ENCODE measurements at places on chromosomes 12 and 14.

DNA sequence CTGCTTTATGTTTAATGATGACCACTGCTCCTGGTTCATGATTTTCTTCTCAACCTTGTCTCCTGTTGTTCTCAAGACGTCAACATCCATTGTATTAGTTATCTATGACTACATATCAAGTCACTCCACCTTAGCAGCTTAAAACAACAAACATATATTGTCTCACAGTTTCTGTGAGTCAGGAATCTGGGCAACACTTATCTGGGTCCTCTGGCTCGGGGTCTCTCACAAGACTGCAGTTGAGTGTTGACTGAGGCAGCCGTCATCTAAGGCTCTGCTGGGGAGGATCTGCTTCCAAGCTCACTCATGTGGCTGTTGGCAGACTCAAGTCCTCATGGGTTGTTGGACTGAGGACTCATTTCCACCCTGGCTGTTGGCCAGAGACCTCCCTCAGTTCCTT, 27.3 kb upstream of the FRS2 start:
- no peak for DNase-seq

DNA sequence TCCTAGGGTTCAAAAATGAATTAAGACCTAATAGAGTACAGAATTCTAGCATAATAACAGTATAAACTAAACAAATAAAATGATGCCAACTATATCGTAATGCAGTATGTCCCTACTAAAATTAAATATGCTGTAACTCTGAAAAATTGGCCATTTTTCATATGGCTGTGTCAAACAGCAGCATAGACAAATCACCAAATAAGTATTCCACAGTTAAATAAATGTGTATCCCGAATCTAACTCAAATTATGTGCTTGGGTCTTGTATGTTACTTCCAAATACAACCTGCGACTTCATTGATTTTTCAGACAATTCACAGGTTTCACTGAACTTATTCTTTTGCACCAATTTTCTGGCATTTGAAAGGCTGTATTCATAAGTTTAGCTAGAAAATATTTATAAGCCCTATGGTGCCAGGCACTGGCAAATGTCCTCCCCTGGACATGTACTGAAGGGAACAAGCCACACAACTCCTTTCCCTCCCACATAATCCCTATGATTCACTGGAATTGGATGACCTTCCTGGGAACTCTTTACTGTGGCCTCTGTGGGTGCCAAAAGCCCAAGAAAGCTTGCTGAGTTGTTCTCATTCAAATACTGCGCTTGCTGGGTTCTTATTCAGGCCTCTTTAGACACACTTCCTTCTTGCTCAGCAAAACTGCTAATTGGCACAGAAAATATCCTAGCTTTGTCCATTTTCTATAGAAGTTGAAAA, 108.8 kb downstream of the KITLG start:
- no peak for DNase-seq

DNA sequence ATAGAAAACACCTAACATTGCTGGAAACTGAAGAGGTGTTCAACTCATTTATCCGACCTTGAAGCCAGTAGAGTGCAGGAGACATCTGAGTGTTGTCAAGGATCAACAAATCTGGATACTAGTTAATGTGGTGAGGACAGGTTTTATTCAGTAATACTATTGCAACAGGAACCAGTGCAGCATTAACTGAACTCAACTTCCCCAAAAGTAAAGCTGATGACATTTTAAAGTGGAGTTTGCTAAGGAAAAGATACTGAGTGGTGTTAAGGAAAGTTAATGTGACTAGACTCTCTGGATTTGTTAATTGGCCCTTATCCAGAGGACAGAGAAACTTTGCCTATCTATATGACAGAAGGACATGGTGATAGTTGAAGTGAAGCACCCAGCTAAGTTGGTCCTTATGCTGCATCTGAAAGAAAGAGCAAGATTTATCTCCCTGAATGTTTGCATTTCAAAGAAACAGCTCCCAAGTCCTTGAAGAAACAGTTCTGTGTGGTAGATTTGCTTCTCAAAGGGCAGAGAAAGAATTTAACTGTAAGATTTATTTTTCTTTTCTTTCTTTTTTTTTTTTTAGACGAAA, 1.2 kb upstream of the CLEC7A start:
- no peak for DNase-seq

GRCh38 chr12:23753628-23754365, 195.7 kb downstream of the SOX5 start:
- no peak for DNase-seq

- no peak for DNase-seq
Measured at GRCh38 chr14:50726372-50727107, 58.4 kb upstream of the SAV1 start.

DNA sequence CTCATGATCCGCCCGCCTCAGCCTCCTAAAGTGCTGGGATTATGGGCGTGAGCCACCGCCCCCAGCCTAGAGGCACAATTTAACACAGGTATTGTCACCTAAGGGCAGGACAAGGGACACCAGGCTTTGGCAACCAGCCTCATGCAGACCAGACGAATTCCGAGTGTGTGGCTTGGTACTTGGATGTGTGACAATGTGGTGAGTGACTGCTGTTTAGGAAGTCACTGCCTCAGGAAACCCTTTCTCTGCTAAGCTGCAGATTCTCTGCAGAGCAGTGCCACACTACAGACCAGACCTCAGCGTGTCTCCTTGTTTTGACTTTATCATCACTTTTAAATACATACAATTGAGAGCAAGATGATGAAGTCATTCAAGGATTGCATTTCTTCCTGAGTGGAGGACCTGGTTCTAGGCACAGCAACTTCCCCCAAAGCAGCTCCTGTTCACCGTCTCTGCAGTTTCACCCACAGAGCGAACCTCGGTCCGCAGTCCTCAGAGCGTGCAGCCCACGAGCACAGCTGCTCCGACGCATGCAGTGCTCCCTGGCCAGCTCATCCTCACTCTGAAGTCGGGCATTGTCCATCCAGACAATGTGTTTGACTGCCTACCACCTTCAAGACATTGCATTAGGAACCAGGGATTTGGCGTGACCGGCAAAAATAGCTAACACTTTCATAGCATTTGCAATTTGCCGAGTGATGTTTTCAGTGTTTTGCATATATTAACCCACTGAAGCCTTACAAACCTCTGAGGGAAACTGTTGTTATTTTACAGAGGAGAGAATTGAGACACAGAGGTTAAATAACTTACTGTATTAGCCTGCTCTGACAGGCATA, 235.2 kb downstream of the CHST11 start:
- no peak for DNase-seq

- DNase-seq: no peak
Measured at GRCh38 chr12:113870035-113870434, 96.1 kb downstream of the RBM19 start.

DNA sequence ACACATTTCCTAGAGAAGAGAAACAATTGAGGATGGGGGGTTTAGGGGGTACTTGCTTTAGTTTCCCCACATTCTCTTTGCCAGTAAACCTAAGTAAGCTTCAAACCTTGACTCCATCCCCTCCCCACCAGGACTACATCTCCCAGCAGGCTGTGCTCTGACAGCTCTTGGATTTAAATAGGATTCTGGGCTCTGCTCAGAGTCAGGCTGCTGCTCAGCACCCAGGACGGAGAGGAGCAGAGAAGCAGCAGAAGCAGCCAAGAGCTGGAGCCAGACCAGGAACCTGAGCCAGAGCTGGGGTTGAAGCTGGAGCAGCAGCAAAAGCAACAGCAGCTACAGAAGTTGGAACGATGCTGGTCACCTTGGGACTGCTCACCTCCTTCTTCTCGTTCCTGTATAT, 20.6 kb downstream of the RDH12 start:
- DNase-seq: no peak

DNA sequence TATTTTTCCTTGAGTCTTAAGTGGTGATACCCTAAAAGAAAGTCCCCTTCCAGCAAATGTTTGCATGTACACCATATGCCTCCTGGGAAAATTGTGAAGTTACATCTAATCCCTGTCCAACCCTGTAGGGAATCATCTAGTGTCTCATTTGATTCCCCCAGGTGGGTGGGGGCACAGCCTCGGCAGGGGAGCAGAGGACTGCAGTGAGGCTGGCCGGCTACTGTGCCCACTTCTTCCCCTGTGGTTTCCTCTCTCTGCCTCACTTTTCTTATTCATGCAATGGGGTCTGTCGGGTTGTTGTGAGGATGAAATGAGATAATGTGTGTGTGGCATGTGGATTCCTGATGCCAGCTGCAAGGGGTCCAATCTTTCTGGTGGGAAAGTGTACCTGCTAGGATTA, 6.0 kb downstream of the PAPLN start:
- no peak for DNase-seq

DNA sequence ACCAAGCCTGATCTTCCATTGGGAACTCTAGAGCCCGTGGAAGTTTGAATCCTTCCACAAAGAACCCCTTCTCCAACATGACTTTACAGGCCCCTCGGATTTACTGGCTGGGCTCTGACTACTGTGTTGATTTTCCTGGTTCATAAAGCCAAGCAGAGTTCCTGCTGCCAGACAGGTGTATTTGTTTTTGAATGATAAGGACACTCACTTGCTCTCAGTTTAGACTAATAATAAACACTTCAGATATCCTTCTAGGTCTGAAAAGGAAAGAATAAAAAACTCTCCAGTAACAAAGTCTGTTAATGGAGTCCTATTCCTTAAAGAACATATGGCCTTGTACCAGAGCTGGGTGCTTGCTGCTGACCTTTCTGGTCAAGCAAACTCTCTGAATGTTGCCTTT, 31.0 kb downstream of the SIX1 start:
- DNase-seq: no peak

DNA sequence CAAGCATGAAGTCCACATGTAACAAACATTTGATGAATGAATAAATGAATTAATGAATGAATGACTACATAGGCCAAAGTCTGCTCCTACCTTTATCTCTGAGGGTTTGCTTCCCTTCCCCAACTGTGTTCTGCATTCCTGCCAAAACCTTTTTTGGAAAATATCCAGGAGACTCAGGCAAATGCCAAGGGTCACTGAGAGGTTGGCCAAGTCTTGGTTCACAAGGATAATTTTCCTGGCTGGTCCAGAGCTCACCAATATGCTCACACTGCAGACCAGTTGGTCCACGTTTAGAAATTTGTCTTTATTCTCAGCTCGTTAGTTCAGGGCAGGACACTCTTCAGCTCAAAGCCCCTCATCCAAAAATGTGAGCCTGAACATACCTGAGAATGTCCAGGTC, 10.2 kb downstream of the TMEM233 start:
- no peak for DNase-seq

GRCh38 chr14:63952933-63953437, 100.2 kb downstream of the SYNE2 start:
- DNase-seq: no peak

- no peak for DNase-seq
Measured at GRCh38 chr12:18653465-18653864, 84.3 kb downstream of the PLCZ1 start.

- DNase-seq: no peak
Measured at GRCh38 chr12:109598428-109598854, 24.8 kb downstream of the MVK start.

DNA sequence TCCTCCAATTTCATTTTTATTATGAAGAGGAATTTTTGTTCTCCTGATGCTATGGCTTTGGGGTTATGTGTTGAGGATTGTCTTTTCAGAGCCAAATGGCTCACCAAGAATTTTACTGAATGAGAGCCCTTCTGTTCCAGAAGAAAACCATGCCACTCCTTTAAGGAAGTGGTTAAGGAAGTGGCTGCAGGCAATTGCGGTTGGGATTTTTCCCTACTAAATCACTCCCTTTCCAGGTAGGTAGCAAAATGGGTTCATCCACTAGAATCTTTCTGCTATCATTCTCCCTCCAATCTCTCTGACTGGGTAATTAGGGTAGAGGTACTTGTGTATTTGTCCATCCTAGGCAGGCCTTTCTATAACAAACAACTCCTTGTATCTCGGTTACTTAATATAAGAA, 163.1 kb downstream of the TTC8 start:
- DNase-seq: no peak

GRCh38 chr14:58832095-58832521, 194.3 kb downstream of the DACT1 start:
- DNase-seq: no peak

- no peak for DNase-seq
Measured at GRCh38 chr12:121673013-121673511, 3.6 kb upstream of the MORN3 start.

DNA sequence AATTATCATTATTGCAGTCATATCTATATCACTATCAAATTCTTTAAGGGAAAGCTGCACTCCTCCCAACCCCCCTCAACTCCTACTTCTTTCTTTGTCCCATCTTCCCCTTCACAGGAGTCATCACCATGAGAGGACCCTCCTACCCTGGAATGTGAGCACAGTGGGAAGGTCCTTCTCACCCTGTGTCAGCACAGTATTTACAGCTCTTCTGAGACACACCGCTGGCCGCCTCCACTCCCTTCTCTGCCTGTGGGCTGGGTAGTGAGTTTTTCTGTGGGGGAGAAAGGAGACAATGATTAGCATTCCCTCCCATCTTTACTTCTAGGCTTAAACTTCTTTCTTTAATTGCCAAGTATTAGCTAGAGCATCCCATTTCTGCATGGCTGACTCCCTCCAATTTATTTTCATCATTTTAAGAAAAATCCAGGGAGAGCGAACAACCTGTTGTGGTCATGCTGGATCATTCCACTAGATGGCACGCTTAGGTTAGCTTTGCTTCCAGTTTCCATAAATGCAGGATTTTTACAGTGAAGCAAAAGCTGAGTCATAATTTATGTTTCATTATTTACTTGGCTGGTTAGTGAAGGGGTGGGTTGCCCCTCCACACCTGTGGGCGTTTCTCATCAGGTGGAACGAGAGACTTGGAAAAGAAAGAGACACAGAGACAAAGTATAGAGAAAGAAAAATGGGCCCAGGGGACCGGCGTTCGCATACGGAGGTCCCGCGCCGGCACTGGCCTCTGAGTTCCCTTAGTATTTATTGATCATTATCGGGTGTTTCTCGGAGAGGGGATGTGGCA, 188.5 kb downstream of the ALX1 start:
- DNase-seq: peak; percentile 84

DNA sequence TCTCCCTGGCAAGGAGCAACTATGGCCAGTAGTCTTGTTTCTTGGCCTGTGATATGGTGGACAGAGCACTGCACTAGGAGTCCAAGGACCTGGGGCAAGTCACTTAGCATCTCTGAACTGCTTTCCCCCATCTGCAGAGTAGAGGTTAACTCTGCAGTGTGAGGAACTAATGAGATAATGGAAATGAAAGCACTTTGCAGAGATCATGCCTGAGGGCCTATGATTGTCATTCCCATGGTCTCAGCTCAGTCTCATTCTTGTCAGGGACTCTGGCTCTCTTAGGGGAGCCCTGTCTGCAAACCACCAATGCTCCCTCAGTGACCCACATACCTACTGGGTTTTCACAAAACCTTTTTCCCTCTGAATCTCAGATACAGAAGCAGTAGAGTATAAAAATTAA, 6.5 kb upstream of the PNMA1 start:
- DNase-seq: no peak
